ENCODE measurements at places on chromosomes 3 and 15.

GRCh38 chr3:53134631-53135232 is 4.5 kb upstream of the RFT1 start:
- DNase-seq: peak; percentile 91

DNA sequence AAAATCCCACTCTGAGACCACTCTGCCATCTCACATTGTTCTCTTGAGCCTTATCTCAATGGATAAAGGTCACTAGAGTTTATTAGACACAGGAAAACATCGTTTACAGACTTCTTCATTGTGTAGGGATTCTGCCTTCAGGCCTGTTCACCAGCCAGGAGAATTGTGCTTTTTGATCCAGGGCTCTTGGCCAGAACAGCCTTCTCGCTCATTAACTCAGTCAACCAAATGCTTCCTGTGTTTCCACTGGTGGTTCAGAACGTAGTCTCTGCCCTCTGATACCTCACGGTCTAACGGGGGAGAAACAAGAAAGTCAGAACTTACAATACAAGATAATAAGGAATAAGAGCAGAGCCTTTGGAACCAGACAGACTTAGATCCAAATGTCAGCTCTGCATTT is 54.2 kb upstream of the TSEN2 start:
- peak; percentile 13 for DNase-seq

DNA sequence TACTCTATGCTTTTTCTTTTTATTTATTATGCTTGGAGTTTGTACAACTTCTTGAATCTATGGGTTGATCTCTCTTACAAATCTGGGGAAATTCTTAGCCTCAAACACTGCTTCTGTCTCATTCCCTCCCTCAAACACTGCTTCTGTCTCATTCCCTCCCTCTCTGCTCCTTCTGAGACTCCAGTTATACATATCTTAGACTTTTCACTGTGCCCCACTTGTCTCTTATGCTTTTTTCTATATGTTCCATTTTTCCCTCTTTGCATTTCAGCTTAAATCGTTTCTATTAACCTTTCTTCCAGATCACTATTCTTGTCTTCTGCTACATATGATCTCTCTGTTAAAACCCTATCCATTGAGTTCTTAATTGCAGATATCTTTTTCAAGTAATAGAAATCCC is 50.4 kb downstream of the RFTN1 start:
- no peak for DNase-seq

DNA sequence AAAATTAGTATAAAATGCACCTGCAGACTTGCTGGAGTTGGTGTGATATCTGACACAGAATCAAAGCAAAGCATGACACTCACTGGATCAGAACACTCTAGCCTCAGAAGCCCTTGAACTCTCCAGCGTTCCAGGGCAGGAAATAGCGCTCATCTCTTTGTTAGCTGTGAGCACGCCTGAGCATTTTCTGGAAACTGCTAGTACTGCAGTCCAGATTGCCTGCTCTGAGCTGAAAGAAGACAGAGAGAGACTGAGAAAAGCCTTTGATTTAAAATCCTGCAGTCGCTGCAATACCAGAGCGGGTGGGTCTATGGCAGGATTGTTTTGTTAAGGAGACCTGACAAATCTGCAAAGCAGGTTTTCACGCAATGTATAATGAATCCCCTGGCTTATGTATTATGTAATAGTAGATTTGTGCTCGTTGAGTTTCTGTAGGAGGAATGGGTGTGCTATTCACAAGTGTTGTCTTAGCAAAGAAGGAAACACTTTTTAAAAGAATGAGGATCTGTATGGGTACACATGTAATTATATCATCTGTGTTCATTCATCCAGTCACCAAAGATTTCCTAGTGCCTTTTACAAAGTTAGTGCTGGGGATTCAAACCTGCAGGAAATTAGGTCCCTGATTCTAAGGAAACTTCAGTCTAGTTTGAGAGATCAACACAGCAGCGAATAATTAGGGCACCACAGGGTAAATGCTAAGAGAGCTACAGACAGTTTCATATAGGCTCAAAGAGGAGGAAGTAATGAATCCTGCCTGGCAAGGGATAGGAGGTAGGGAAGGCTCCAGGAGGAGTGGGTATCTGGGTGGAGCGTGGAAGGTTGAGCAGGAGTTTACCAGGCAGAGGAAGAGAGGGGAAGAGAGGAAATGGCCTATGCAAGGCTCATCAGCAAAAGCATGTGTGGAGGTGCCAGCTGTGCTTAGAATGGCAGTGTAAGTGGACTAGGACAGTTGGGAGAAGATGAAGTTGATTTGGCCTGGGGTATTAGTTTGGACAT is 26.1 kb upstream of the MGLL start:
- peak; percentile 63 for DNase-seq

GRCh38 chr3:197297002-197297401 is 1.4 kb downstream of the DLG1 start:
- DNase-seq: no peak

GRCh38 chr3:52682016-52682415 is 3.7 kb downstream of the PBRM1 start:
- DNase-seq: no peak

DNA sequence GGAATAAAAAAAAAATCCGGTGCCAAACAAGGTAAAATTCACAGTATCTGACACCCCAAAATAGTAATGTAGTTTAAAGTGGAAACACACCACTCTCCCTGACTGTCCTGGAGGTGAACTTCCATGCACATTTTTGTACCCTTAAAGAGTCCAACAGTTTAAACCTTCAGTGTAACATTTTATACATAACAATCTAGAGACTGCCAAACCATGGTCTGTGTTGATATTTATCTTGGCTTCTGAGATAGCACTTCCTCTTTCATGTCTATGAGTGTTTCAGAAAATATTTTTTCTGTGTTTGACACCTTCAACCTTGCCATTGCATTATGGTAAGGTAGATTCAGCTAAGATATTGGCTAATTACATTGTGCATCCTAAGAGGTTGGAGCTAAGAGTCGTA is 13.9 kb downstream of the TMEM45A start:
- no peak for DNase-seq

DNA sequence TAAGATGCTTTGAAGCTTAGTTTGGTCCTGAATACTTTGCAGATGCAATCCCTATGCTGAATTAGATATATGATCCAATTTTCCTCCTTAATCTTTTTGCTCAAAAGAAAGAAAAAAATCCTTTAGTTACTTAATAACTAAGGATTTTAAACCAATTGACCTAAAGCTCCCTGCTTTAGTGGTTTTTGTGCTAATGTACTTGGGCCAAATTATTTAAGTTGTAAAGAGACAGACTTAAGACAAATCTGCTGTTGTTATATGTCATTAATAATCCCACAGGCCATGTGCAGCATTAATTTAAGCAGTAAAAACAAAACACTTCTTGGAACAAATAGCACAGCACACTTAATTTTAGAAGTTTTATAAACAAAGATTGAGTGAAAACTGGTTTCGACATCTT is 776.1 kb upstream of the SEMA6D start:
- DNase-seq: no peak

DNA sequence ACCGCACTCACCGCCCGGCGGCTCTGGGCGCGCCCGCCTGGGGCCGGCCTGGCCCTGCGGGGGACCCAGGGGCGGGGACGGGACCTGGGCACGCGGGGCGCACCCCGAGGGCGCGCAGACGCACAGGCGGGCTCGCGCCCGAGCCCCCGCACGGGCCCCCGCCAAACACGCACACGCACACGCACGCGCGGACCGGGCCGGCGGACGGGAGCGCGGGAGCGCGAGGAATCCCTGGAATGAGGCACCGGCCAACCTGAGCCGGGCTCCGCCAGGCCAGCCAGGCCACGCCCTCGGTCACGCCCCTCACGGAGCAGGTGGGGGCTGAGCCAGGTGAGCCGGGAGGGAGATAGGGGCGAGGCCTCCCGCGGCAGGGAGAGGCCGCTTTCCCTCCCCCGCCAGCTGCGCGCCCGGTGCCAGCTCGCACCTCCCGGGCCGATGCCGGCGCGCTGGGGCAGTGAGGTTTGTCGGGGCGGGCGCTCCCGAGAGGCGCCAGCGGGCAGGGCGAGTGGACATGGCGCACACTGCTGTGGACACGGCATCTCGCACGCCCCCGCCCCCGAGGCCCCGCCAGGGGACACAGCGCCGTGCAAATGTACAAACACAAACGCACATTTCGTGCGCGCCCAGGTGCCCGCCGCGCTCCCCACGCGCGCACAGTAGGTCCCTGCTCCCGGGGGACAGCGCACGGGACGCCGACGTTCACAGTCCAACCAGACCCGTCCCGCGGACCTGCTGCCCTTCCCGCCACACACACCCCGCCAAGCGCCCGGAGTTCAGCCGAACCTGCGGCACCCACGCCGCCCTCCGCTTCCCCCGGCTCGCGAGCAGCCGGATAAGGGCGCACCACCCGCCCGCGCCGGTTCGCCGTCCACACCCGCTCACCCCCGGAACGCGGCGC is 75.9 kb upstream of the VGLL4 start:
- DNase-seq: peak; percentile 97
